Skeletal muscle cell (primary cell): ENCODE measurements at places on chromosomes 12 and 14.

GRCh38 chr14:103782376-103782775, 65.0 kb downstream of the PPP1R13B start:
- no peak for DNase-seq

- DNase-seq = no peak
Observed at GRCh38 chr12:44873898-44874297, 2.2 kb downstream of the NELL2 start.

DNA sequence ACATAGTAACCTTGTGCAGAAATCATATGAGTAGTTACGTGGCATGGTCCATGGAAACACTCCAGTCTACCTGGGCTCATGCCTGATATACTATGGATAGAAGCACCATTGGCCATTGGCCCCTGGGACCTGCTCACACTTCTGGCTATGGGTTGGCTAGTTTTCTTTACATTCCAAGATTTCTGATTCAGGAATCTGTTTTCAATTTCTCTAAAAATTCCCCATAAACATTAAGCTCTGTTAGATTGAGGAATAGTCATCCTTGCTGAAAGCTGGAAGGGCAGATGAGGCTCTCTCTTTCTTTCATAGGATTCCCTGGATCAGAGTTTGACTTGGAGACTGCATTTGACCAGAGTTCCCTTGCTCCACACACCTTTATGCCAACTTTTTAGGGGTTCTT, 37.3 kb upstream of the RAP1B start:
- no peak for DNase-seq

- DNase-seq = no peak
Observed at GRCh38 chr12:116471544-116471943, 87.6 kb upstream of the MAP1LC3B2 start.

- DNase-seq = no peak
Observed at GRCh38 chr14:92421751-92422150, 91.8 kb upstream of the RIN3 start.
